ENCODE measurements at places on chromosomes 5 and 9.

DNA sequence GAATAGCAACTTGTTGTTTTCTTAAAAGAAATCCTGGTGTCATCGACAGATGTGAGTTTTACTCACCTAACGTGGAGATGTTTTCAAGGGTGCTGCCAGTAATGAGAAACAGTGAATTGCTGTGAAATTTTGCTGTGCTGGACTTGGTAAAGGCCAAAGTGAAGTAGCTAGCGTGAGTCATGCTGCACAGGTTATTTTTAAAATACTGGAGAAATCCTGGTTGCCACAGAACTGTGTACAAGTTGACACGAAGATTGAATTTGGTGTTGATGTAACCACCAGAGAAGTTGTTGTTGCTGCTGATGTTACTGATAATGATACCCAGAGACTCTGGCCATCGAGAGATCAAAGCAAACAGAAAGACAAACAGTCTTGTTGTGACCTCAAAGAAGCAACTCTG, 187.9 kb upstream of the NFIL3 start:
- no peak for DNase-seq

- DNase-seq: no peak
These were observed 135.4 kb downstream of the UGCG start for GRCh38 chr9:112032009-112032408.

DNA sequence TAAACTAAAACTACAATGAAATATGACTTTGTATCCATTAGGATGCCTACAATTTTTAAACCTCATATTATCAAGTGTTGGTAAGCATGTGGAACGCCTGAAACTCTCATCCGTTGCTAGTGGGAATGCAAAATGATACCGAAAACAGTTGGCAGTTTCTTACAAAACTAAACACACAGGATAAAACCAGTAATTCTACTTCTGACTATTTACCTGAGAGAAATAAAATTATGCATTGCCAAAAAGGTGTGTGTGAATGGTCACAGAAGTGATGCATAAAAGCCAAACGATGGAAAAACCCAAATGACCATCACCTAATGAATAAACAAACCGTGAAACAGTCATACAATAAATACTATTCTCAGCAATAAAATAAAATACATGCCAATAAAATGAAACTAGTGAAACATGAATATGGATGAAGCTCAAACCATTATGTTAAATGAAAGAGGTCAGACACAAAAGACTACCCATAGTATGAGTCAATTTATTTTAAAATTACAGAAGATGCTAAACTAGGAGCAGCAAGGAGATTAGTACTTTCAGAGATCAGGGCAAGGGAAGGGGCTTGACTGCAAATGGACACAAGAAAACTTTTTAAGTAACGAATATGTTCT, 13.4 kb downstream of the AUH start:
- DNase-seq: no peak

DNA sequence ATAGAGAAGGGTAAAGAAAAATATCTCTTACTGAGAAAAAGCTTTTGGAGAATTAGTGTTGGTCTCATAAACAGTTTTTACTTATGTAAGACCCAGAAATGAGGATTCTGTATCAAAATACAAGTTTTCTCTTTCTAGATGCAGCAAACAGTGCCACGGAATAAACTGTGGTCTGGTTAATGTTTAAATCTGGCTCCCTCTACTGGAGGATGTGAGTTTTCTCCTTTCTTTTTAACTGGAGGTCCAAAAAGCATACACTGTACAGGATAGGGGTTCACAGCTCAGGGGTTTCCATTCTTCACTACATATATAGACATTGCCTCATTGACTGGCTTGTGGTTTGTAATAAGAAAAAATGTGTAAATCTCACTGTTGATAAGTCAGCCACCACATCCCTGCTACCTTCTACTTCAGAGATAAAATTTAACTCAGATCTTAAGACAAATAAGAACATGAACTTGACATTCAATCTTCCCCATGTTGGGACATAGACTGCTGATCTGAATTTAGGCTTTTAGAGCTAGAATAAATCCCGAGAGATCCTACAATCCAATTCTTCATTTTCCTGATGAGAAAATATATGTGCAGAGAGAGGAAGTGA, 98.9 kb downstream of the CFAP95 start:
- DNase-seq: peak; percentile 62

Data from NCI-H774 (cell line).